ENCODE measurements at places on chromosomes 1 and 21.

DNA sequence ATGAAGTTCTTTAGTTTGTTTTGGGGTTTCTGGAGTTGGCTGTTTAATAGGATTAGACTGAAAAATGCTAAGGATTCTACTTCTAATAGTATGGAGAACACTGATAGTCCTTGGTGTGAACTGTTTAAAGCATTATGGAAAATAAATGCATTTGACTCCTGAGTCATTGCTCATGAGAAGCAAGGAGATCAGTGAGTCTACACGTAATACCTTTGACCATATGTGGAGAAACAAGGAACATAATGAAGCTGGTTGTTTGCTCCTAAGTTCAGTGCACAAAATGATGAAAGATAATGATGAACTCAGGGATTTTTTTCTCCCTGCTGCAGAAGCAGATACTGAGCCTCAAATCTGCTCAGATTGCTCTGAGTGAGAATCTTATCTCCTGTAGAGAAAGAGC, 158.9 kb upstream of the COL11A1 start:
- no peak for DNase-seq

DNA sequence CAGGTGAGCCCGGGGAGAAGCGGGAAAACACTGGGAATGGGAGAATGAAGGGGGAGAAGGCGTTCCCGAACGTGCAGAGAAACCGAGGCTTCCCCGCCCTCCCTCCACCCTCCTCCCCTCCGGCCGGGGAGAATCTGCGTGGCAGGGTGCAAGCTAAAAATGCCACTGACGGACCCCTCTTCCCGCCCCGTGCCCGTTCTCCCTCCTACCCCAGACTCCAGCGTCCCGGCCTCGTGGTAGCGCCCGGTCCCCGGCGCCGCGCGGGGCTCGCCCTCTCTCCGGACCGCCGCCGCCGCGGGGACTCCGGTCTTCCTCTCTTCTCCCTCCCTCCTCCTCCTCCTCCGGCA, 81.6 kb upstream of the AK4 start:
- no peak for DNase-seq

- DNase-seq = no peak
Observed at GRCh38 chr1:19336543-19336942, 24.4 kb downstream of the SLC66A1 start.

DNA sequence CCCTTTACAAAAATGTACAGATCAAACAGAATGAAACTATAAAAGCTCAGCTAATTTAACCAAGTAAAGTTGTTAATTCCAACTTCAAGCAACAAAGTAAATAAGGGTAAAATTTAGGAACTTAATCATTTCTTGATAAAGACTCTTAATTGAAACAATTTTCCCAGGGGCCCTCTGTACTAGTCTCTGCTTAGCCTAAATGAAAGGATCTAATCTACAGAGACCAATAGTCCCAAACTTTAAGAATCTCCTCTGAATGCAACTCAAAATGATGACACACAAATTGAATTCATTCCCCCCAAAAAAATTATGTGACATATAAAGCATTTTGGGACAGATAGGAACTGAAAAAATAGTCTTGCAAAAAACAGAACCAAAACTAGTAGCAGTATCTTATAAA, 16.6 kb downstream of the EYA3 start:
- DNase-seq = no peak

DNA sequence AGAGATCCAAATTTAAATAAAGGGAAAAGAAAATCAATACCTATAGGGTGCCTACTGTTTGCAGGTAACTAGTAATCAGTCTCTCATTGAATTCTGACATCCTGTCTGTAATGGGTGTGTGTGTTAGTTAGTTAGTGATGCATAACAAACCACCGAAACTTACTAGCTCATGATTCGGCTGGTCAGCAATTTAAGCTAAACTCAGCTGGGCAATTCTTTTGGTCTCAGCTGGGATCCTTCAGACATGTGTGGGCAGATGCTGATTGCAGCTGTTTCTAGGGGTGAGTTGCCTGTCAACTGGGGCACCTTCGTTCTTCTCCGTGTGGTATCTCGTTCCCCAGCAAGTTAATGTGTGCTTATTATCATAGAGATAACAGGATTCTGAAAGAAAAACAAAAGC, 40.2 kb upstream of the ZNF124 start:
- DNase-seq = no peak

- no peak for DNase-seq
Observed at GRCh38 chr1:226838456-226838855, 32.0 kb upstream of the PSEN2 start.

DNA sequence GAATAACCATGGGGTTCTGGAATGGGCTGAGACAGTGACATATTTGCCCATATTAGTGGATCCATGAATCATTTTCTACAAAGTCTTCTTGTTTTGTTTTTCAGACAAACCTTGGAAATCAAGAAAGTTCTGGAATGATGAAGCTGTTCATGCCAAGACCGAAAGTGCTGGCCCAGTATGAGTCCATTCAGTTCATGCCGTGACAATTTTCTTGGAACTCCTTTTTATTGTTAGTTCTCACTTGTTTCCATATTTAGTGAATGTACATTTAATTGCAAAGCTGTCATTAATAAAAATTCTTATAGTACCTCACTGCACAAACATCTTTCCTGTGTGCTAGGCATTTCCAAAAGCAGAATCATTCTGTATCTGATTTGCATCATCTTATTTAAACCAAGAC, 100.6 kb upstream of the KCNJ15 start:
- DNase-seq = no peak

DNA sequence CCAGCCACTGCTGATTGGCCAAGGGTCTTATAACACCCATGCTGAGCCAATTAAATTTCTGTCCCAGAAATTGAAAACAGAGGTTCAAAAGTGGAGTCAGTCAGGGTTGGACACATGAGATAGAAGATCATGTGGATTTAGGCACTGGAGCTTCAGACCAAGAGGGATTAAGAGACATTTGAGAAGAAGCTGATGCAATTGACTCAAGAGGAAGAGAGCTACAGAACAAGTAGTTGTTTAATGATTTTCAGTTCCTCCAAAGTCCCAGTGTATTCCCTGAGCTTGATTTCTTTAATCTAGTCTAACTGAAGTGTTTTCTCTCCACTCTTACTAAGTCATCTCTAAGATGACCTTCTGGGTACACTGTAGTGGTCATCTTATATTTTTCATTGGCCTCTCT, 227.1 kb downstream of the DUSP10 start:
- DNase-seq = no peak

DNA sequence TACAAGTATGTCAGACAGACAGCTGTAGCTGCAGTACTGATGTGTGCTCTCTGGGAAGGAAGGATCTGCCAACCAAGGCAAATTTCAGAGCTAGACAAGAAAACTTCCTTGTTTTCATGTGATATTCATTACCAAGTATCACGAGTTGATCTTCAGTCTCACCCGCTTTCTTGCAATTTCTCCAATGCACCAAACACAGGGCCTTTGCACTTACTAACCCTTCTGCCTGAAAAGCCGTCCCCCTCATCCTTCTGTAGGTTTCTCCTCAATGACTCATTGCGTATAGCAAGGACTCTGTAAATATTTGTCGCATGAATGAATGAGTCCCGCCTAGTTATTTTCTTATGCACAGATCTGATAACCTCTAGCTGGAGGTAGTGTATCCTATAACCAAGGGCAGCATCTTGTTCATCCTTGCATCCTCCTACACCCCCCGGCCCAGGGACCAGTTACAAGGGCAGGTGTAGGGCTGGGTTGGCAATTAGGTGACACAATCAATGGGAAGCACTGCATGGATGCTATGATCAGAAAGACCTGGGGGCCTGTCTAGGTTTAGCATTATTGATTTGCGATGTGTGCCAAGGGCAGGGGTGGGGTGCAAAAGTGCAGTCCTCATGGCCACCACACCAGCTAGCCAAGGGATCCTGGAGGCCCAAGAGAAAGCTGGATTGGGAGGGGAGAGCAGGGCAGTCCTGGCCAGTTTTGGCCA, 51.4 kb upstream of the GPR157 start:
- no peak for DNase-seq

GRCh38 chr1:18926315-18927081, 24.1 kb upstream of the ALDH4A1 start:
- peak; percentile 56 for DNase-seq

- no peak for DNase-seq
Observed at GRCh38 chr1:29515170-29515955, 279.0 kb downstream of the PTPRU start.

- no peak for DNase-seq
Observed at GRCh38 chr1:224353975-224354925, 2.4 kb upstream of the CNIH4 start.

DNA sequence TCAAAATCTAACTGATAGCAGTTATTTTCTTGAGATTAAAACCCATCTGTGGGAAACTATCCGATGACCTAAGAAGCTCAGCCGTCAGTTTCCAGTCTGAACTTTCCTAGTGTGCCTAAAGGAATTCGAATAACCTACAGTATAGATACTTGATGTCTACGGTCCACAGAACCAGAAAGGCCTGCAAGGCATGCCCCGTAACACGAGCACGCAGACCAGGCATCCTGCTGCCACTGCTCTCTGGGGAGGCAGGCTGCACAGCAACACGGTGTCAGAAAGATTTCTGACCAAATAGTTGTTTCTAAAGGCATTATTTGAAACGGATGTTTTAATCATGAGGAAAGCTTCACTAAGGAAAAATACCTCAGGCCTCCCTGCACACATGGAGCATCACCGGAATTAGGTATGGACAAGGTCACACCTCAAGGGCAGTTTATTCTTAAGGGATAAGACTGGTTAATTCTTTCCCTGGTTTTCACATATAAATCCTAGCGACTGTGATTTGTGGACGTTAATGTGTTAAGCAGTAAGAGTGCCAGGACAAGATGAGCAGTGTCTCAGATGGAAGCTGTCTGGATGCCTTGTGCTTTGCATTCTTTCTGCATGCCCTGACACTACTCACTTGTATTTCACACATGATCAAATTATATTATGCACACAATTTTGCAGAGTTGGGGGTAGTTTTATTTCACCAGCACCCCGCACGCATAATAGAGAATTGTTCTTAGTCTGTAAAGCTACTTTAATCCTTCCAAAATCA, 49.0 kb upstream of the NADK start:
- DNase-seq = no peak

DNA sequence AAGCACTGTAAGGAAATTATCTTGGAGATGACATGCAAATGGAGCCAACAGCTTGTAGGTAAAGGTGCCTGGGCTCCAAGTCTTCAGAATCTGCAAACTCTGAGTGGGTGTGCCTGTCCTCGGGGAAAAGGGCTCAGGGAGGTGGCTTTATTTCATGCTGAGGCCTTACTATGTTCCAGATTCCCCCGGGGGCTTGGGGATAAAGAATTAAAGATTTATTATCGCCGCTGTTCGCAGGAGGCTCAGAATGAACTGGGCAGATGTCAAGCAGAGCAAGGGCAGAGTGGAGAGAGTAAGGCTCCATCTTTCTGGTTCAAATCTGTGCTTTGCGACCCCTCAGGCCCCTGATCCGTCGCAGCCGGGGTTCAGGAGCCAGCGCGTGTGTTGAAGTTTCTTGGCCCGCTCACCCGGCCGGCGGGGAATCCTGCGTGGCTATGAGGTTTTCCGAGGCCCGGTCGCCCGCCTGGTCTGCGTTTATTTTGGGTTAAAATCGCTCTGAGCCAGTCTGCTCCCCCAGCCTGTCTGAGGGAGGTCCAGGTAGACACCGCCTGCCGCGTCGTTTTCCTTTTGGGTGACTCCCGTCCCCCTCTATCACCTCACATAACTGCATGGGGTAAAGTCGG, 19.5 kb downstream of the RHOU start:
- DNase-seq = no peak

GRCh38 chr1:72623299-72623708, 341.0 kb upstream of the NEGR1 start:
- DNase-seq = no peak

DNA sequence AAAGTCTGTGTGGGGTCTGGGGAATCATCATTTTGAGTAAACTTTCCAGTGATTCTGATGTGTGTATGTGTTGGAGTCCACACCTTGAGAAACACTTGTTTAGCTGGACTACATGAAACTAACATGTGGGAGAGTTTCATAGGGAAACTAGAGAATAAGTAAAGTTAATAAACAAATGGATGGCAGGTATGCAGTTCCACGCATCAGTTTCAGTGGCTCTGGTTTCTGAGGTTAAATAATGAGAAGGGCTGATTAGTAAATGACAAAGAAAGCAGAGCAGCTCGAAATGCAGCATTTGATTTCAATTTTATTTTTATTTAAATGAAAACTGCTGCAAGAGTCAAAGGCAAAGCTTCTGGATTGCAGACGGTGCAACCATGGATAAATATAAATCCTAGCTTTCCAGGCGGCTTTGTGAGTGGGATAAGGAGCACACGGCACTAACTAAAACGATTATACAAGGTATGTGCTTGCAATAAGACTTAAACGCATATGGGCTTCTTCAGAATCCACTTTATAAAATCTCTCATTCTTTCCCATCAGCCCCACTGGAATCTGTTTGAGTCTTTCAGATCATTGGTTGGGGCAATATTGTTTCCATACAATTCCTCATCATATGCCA, 310.7 kb downstream of the PLPP3 start:
- DNase-seq = no peak

- no peak for DNase-seq
Observed at GRCh38 chr1:31152181-31152795, 86.8 kb upstream of the PUM1 start.

- DNase-seq = no peak
Observed at GRCh38 chr1:37861151-37861550, 1.8 kb upstream of the MTF1 start.

- no peak for DNase-seq
Observed at GRCh38 chr1:147575376-147575775, 34.1 kb downstream of the BCL9 start.

DNA sequence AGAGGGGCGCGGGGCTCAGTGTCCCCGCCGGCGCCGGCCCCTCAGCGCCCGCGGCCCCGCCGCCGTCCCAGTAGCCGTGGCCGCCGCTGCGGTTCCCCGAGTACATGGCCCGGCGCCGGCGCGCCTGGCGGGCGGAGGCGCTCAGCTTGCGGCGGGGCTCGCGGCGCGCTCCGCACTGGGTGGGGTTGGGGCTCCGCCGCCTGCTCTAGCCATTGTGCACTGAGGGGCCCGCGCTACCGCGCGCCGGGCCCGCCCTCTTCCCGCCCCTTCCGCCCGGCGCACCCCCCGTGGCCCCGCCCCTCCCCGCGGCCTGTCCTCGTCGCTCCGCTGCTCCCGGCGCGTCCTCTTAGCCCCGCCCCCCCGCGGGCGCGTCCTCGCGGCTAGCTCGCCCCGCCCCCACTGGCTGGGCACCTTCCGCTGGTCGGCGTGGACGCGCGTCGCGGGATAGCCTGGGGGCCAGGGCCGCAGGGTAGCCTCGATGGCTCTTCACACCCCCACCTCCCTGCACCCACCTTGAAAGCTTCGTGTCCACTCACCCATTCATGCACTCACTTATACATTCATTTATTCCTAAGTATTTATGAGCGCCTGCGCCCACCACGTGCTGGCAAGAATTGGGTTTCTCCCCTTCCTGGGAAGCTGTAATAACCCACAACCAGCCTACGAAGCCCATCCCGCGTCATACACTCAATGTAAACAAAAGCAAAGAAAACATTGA, at the start of the genes CHML and OPN3:
TSS of gene CHML (minus strand) at position 221 of the 718 bp plus-strand sequence. CDS start 4,603 bp downstream, outside the sequence.
TSS of gene OPN3 (minus strand) at position 221 of the 718 bp plus-strand sequence. CDS start at position 106, 115 bp downstream.
- peak; percentile 79 for DNase-seq

Measured in stimulated activated CD8-positive, alpha-beta memory T cell treated with anti-CD3 and anti-CD28 coated beads, Interleukin-4, amount 100 ng/mL, for 1 hour (primary cell).